ENCODE measurements at places on chromosomes 12 and 14.

- no peak for DNase-seq
Measured at GRCh38 chr12:100189636-100190394, 10.8 kb upstream of the ACTR6 start.

DNA sequence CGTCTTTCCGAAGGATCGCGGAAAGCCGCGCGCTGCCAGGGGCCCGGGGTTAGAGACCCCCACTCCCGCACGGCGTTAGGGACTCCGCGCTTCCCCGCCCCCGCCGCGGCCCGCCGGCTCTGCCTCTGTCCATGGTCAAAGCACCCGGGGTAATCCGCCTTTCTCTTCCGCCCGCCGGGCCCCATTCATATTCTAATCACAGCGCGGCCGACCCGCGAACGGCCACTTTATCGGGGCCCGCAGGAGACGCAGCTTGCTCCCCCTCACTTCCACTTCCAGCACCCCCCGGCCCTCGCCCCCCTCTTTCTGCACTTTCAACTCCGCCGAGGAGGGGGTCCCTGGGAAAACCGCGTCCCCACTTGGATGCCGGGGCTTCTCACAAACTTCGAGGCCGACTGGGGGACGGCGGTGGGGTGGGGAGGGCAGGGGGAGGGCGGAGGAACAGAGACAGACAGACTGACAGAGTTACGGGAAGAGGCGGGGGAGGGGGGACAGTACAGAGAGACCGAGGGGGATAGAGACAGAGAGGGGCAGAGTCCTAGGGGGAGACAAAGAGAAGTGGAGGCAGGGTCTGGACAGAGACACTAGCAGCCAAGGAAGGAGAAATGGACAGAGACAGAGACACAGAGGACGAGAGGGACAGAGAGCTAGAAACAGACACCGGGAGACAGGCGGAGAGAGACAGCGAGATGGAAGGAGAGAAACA, 1.1 kb upstream of the RFX4 start:
- DNase-seq: peak; percentile 64

GRCh38 chr12:116528065-116528464, 31.1 kb upstream of the MAP1LC3B2 start:
- DNase-seq: no peak

DNA sequence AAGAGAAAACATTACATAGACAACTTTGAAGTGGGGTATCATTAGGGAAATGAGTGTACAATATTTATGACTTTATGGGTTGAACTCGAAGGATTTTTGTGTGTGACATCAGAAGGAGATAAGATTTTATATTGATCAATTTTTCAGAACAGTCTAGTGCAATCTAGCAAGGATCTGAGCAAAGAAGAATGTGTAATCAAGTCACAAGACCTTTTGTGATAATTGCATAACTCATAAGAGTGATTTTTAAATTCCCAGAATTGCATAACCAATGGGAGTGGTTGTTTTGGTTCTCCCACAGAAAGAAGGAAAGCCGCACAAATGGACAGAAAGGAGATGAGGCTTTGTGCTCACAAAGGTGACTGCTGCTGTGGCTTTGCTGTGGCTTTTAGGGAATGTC, 441.8 kb upstream of the FLRT2 start:
- no peak for DNase-seq

DNA sequence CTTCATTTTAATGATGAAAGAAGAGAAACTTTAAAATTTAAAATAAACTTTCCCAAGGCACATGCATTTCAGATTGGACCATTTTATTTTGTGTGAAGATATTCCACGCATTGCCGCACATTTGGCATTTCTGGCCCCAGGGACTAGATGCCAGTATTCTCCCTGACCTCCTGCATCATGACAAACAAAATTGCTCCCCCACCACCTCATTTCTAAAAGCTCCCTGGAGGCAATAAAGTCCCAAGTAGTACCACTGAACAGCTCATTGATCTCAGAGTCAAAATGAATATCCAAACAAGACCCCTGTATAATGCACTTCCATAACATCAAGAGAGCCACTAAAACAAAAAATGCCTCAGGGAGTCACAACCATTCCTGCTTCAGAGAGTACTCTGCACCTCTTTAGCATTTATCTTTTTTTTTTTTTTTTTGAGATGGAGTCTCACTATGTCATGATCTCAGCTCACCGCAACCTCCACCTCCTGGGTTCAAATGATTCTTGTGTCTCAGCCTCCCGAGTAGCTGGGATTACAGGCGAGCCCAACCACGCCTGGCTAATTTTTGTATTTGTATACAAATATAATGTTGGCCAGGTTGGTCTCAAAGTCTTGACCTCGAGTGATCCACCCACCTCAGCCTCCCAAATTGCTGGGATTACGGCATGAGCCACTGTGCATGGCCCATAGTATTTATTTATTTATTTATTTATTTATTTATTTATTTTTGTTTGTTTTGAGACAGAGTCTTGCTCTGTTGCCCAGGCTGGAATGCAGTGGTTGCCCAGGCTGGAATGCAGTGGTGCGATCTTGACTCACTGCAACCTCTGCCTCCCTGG, 48.8 kb upstream of the RASSF3 start:
- peak; percentile 19 for DNase-seq

- DNase-seq: no peak
Measured at GRCh38 chr12:11829764-11830194, 180.3 kb downstream of the ETV6 start.

- DNase-seq: no peak
Measured at GRCh38 chr12:108755481-108755880, 24.2 kb upstream of the CORO1C start.

DNA sequence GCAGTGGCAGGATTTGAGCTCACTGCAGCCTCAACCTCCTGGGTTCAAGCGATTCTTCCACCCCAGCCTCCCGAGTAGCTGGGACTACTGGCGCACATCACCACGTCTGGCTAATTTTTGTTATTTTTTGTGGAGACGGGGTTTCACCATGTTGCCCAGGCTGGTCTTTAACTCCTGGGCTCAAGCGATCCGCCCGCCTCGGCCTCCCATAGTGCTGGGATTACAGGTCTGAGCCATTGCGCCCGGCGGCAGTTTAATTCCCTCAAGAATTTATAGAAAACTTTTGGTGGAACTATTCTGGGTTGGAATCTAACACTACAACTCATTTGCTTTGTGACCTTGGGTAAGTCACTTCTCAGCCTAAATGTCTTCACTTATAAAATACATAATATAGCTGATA, 1.8 kb upstream of the SP1 start:
- no peak for DNase-seq

- no peak for DNase-seq
Measured at GRCh38 chr12:99154216-99154982, 493.2 kb upstream of the GARIN6 start.

DNA sequence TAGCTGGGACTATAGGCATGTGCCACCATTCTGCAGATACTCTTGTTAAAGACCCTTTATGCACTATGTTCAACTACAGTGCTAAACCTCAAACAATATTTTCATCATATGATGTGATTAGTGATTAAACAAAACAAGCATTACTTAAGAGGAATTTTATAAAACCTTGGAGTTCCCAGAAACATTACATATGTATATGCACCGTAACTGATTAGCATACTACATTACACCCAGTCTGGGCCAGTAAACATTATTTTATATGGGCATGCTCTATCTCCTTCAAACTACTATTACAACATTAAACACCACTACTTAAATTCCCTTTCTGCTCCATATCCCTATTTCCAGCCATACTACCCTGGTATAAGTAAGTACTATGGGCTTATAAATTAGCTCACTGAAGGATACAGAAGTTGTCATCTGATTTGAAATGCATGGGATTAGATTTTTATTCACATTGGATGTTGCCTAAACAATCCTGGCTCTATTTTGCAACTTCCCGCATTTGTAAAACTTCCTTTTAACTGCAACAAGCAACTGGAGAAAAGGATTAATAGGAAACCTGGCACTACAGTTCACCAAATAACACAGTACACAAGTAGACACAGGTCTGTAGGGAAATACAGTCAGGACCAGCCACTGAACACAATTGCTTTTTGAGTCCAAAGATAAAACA, 205.8 kb downstream of the MED13L start:
- DNase-seq: no peak

DNA sequence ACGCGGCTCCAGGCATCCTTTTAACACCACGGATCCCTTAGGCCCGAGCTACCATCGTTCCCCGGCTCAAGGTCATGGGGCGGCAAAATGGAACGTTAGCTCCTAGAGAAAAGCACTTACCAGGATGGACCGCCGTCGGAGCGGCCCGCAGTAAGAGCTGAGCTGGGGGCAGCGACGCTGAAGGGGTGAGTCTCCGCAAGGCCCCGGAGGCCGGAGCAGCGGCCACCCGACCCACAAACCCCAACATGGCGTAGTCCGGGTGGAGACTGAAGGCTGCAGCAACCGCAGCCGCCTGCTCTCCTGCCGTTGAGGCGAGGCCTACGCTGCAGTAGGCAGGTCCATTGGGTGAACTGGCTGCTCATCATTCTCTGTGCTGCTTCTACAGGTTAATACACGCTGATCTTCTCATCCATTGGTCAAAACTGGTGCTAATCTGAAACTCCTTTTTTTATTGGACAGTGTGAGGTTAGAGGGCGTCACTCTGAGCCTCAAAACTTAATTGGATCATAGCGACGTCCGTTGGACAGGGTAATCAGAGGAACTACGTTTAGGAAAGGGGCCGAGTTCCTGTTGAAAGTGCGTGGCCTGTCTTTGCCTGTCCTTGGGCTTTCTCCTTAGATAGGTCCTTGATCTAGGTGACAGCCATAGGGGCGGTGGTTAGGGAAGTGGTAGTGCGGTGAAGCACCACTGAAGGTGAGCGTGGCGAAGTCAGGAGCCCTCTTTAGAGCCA, at the start of gene ATP5F1B:
ATP5F1B (minus strand) TSS at position 268 of the 730 bp plus-strand sequence; CDS start at position 247, 21 bp downstream.
- peak; percentile 89 for DNase-seq

- DNase-seq: no peak
Measured at GRCh38 chr12:47977046-47977771, 13.8 kb downstream of the TMEM106C start.

DNA sequence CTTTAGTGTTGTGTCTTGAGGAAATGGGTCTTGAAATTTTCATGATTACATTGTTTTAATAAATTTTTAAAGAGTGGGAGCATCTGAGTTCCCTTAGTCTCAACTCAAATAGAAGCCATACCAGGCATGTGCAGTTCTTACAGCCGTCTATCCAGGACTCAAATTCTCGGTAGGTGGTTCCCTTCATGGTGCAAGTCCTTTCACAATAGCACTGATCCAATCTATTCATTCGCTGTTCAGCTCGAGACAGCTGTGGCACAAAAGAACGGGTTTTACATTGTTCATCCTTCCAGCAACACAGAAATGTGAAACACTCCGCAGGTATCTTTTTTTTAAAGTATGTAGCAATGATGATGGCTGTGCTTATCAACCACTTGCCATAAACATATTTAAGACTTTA, 100.2 kb downstream of the NELL2 start:
- no peak for DNase-seq

DNA sequence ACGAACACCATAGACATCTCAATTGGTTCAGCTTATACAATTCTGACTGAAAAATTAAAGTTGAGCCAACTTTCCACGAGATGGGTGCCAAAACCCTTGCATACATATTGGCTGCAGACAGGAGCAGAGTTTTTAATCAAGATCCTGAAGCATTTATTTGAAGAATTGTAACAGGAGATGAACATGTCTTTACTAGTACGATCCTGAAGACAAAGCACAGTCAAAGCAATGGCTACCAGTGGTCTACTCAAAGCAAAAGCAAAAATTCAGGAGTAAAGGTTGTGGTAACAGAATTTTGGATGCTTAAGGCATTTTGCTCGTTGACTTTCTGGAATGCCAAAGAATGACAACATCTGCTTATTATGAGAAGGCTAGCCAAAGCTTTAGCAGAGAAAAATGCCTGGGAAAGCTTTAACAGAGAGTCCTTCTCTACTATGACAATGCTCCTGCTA, 20.7 kb downstream of the ZDHHC17 start:
- peak; percentile 75 for DNase-seq

- no peak for DNase-seq
Measured at GRCh38 chr12:51911307-51911706, 4.0 kb downstream of the ACVRL1 start.

- DNase-seq: no peak
Measured at GRCh38 chr12:92021666-92022035, 124.0 kb downstream of the BTG1 start.

DNA sequence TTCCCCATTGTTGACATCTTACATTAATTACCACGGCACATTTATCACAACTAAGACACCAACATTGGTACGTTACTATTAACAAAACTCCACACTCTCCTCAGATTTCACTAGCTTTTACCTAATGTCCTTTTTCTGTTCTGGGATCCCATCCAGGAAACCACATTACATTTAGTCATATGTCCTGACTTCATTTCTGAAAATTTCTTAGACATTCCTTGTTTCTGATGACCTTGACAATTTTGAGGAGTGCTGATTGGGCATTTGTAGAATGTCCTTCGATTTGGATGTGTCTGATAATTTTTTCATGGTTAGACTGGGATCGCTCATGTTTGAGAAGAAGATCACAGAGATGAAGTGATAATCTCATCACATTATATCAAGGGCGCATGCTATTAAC, 34.6 kb upstream of the ACSM4 start:
- DNase-seq: no peak

DNA sequence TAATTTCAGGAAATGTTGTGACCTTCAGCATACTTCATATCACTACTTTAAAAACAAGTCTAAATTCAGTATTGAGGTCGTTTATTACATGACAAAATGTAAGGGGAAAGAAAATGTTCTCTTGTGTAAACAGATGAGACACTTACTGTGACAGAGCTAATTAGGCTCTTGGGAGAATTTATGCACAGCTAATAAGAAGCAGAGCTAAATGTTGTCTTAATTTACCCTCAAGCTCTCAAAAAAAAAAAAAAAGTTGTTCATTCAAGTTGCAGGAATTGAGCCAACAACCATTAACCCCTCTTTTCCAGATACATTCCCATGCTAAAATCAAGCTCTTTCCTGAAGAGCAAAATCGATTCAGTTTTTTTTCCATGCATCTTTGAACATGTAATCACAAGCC, 1419.4 kb downstream of the FSCB start:
- DNase-seq: no peak

DNA sequence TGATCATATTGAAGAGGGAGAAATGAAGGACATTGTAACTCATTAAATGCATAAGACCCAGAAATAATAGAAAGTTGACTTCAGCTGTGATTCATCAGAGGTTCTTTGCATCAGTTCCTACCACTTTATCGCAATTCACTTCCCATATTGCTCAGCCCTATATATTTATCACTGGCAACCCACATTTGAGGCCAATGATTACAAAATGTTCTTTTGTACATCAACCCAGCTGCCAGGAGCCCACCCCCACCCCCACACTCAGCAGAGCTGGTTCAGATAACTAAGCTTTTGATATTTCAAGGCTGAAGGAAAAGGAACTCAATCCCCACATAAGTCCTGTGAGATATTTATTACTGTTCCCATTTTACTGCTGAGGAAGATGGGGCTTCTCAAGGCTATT, 51.2 kb upstream of the TMPO start:
- no peak for DNase-seq

GRCh38 chr12:92977326-92977725, 48.2 kb upstream of the EEA1 start:
- DNase-seq: no peak

GRCh38 chr14:52442166-52442565, 110.1 kb downstream of the TXNDC16 start:
- no peak for DNase-seq

- no peak for DNase-seq
Measured at GRCh38 chr12:18383203-18383602, 121.9 kb downstream of the PIK3C2G start.

GRCh38 chr12:77406219-77406905, 341.0 kb upstream of the E2F7 start:
- DNase-seq: no peak

Measured in right forelimb (tissue), 1 donor.